ENCODE measurements at places on chromosomes 7 and 10.

DNA sequence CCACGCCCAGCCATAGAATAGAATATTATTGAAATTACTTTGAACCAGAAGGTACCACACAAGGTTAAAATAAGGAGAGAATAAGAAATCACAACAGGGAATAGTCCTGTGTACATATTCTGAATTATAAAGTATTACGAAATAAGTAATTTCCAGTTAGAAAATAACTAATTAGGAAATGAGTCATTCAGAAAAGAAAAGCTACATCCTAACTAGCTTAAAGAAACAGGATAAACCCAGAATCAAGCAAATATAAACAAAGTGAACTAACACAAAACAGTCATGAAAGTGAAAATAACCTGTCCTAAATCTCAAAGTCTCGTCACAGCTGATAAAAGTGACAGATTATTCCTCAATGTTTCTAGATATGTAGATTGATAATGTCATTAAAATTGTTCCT is 74.8 kb upstream of the NEBL start:
- DNase-seq = no peak

GRCh38 chr10:82736305-82736704 is 861.3 kb downstream of the NRG3 start:
- DNase-seq = no peak

DNA sequence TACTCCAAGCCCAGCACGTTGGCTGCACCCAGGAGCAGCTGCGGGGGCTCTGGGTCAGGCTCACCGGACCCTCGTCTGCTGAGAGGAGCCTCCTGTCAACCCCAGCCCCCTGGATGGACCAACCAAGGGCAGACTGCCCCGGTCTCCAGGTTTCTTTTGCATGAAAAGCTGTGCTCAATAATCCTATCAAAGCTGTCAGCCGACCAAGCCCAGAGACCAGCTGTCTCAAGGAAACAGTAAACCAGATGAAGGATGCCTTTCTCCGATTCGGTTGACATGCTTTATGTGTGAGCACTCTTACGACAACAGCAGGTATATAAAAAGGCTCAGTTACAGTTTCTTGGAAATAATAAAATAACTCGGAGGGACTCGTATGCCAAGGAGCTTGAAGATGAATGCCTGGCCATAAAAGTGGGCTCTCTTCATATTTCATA is 71.6 kb upstream of the BAIAP2L1 start:
- no peak for DNase-seq

GRCh38 chr10:92177546-92177945 is 113.3 kb downstream of the CPEB3 start:
- DNase-seq = no peak

DNA sequence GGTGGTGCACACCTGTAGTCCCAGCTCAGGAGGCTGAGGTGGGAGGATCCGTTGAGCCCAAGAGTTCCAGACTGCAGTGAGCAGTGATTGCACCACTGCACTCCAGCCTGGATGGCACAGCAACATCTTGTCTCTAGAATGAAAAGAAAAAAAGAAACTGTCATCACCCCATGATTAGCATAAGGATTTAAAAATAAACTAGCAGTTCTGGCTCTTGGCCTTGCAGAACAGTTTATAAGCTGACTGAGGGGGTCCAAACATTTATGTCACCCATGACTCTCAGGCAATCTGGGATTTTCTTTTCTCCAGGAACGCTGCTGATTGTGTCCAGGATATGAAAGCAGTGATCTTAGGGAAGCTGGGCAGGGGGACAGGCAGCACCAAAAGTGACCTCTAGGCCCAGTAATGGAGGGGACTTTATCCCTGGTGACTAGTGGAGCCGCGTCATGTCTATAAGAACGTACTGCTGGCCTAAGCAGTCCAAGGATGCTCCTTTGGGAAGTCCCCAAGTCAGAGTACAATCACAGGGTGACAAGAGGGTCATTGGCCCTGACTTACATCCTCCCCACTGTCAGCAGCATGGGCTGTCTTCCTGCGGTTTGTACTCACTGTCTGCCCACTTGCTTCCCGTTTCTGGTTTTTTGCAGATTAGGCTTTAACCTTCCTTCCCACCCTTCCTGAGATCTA is 177.4 kb downstream of the ARHGAP12 start:
- no peak for DNase-seq

GRCh38 chr10:90751107-90751997 is 106.5 kb downstream of the HTR7 start:
- DNase-seq = no peak

DNA sequence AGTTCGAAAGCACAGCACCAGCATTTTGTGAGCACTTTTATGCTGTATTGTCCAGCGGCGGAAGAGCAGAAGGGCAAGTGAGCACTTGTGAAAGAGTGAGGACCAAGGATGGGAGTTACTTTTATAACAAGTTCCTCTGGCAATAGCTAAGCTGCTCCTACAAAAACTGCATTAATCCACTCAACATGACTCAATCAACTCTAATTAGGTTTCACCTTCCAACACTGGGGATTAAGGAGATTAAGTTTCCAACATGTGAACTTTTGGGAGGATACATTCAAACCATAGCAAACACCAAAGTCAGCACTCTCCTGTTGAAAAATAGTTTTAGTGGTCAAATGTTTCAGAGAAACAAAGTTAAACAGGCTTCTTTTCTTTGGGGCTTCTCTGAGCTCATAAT is 844.5 kb downstream of the REEP3 start:
- DNase-seq = no peak

DNA sequence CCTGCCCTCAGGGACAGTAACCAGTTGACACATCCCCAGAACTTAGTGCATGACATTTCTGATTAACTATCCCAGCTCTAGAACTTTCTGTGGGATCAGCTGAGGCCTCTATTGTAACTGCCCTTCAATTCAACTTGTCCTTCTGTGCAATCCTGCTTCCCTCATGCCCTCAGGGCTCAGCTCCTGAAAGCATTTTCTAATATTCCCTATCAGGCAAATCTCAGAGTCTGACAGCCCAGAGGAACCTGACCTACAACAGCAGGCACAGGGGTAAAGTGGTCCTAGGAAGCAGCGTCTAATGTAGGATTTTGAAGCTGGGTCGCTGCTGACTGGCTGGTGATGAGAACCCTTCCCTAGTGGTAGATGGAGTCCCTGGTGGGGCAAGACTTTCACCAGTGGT is 13.6 kb upstream of the STN1 start:
- DNase-seq = no peak

GRCh38 chr7:112635742-112636141 is 154.5 kb downstream of the TMEM168 start:
- no peak for DNase-seq

DNA sequence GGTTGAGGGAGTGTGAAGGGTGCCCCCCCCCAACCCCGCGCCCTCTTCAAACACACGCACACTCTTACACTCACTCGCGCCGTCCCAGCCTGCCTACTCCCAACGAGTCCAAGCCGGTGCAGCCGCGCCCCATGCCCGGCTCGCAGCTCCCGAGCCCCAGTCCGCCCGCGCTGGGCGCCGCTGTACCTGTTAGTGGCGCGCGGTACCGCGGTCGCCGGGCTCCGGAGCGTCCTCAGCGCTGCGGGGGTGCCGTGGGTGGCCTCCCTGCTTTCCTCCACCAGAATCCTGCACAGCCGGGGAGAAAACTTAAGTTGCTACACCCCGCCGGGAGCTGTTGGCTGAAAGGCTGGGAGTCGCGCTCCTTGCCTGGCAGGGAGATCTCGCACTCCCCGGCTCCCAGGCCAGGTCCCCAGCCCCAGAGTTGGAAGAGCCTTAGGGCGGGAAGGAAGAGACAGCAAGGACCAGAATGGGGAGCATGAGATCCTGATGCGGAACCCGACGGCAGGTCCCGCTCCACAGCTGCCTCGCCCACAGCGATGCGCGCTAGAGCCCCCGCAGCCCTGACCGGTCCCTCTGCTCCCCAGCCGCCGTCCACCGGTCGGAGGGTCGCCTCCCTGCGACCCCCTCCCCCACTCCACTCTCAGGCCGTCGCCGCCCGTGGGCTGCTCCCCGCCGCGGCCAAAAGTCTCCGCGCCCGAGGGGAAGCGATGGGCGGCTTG is 863 bp downstream of the ST8SIA6 start:
- DNase-seq = peak; percentile 22

DNA sequence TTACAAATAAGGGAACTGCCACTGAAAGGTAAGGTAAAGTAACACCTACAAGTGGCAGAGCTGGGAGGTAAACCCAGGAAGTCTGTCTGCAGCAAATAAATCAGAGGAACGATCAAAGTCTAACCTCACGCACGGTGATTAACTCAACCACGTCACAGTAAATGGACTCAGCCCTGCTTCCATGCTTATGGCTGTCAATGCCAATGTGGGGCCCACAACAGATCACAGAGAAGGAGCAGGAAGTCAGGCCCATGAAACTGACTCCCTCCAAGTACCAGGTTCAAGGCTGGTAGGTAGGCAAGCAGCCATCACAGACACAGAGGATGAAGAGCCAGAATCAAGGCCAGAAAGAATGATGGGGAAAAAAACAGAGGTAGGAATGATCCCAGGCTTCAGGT is 38.0 kb upstream of the ACSL5 start:
- DNase-seq = no peak

DNA sequence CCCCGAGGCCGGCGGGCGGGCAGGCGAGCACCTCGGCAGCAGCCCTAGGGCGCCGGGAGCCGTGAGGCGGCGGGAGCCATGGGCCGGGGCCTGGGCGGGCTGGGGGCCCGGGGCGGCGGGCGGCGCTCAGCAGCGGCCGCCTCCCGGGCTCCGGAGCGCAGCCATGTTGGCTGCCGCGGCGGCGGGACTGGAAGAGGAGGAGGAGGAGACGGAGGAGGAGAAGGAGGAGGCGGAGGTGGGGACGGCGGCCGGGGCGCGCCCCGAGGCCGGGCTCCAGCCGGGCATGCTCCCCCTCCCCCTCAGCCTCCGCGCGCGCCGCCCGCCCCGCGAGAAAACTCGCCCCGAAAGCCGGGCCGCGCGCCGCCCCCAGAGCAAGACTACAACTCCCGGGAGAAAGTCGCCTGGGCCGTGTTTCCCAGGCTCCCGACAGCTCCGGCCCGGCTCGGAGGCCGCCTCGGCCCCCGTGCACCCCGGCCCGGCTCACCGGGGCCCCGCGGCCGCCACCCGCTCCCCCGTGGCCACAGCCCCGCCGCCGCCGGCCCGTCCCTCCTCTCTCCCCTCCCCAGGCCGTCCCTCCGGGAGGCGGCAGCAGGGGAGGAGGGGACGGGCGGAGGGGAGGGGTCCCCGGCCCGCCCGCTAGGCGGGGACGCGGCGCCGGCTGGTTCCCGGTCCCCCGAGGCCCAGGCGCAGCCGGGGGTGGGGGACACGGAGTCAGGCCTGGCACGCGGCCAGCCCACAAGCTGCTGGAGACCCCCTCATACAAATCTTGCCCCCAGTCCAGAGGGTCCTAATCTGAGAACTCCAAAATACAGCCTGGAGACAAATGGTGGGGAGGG is at the start of gene DLG5:
Gene DLG5 (minus strand): TSS at position 190 of the 836 bp plus-strand sequence. CDS start 235 bp downstream, outside the sequence.
- DNase-seq = peak; percentile 40

DNA sequence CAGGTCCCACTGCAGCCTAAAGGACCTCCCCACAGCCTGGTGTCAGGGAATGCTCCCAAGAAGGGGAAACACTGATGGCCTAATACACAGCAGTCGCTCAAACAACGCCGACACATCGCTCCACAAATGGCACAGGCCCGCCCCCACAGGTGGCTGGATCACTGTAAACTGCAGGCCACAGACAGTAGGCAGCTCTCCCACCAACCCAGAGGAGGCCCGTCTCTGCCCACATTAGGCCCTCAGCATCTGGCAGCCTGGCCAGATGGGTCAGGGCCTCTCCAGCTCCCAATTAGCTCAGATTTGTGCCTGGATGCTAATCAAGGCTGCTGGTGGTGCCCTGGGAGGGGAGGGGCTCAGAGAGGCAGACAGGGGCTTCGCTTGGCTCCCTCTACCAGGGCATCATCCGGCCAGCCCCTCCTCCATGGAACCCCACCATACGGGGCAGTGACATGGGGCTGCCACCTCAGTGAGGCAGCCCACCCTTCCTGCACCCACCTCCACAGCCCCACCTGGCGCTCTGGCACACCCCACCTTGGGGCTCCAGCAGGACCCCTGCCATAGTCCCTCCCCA is 42.7 kb downstream of the CAMK2B start:
- DNase-seq = no peak

DNA sequence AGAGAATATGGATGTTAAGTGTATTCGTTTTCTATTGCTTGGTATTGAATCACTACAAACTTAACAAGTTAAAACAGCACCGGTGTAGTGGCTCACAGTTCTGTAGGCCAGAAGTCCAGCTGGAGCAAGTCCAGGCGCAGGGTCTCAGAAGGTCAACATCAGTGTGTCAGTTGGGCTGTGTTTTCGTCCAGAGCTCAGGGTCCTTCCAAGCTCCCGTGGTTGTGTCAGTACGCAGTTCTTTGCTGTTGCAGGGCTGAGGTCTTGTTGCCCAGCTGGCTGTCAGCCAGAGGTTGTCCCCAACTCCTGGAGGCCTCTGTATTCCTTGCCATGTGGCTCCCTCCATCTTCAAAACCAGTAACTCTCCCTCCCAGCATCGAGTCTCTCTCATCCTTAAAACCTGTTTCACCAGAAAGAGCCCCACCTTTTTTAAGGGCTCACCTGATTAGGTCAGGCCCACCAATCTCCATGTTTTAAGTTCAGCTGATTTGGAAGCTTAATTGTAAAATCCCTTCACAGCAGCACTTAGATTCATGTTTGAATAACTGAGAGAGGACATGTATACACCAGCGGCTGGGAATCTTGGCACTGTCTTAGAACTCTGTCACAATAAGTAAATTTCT is 26.8 kb downstream of the ACADSB start:
- no peak for DNase-seq

DNA sequence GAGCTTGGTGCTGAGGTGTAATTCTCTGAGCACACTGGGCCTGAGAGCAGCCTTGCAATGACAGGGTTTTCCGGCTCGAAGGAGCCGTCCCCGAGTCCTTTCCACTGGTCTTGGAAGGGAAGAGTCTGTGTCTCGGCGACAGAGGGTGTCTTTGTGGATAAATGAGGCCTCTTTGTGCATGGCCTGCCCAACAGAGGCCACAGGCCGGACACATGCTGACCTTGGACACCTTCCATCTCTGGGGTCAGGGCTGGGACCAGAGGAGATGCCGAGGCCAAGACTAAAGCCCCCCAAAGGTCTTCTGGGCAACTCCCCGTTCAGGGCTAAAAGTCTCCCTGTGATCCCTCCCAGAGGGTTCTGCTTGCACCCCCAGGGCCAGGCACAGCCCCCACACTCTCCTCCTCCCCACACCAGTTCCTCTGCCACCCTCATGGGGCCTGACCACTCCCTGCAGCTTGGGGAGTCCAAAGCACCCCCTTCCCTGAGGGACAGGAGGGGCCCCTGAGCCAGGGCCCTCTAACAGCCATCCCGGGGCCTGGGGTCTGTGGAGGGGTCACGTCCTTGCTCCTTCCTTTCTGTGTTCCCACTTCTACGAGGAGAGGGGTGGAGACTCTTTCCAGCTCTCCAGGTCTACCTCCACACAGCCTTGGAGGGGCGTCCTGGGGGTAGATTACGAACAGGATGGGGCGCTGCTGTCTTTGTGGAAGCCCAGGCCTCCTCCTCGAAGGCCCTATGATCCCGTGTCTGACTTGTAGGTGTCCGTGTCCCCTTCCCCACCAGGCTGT is 130.6 kb upstream of the FAM20C start:
- no peak for DNase-seq

GRCh38 chr10:28545967-28546644 is 13.2 kb downstream of the WAC start:
- DNase-seq = no peak
